ENCODE measurements at places on chromosomes 2 and 18. TPM values are rescaled to one million over a fixed set of nuclear protein-coding genes. Genes with fewer than 3 reads are reported as not detected.

Gene SMYD5
- total RNA-seq = 12.9 TPM

Gene DIPK1C
- total RNA-seq = 0.14 TPM

DNA sequence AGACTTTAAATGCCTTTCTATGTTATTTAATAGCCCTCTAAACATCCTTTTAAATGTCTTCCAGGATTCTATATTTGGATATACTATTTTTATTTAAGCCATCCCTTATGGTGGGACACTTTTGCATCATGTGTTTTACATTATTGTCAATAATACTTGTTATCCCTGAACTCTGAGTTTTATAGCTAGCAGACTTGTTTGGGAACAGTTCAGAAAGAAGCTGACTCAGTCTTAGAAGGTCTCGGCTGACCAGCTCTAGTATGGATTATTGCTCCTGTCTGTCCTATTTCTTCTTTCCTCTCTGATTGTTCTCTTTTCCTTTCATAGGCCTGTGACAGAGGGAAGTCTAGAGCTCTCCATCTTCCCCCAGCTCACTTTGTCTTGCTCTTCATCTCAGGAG lies 77.3 kb upstream of the CXCR4 start:
- no peak for DNase-seq

- no peak for DNase-seq
Measured at GRCh38 chr2:171210864-171211431, 50.3 kb upstream of the TLK1 start.

DNA sequence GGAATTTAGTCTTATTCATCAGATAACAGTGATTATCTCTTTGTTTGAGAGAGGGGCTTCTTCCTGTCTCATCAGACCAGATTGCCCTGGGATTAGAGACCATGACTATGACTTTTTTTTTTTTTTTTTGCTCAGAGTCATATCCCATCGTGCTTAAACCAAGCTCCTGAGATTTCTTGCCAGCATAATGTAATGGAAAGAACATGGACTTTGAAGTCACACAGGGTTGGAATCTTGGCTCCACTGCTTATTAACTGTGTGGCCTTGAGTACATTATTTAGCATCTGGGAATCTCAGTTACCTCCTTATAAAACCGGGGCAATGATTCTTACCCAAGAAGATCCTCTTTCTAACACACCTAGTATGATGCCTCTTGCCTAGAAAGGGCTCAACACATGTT lies 268.3 kb downstream of the DYSF start:
- DNase-seq = no peak

- no peak for DNase-seq
Measured at GRCh38 chr18:57446322-57446721, 11.1 kb downstream of the ONECUT2 start.

- no peak for DNase-seq
Measured at GRCh38 chr2:60303680-60304079, 249.8 kb downstream of the BCL11A start.

GRCh38 chr2:232571026-232571474 lies 20.6 kb downstream of the EIF4E2 start:
- no peak for DNase-seq

Gene CFAP210
- total RNA-seq = 0.23 TPM

Gene AQP12A
- total RNA-seq = not detected

Measured in mucosa of gallbladder (tissue), 1 donor.